MG63 (cell line): ENCODE measurements at places on chromosomes 1 and 21. TPM values are rescaled to one million over a fixed set of nuclear protein-coding genes. Genes with fewer than 3 reads are reported as not detected.
A peak's percentile ranks its signal among the peaks of the same experiment; 100 is the strongest.

DNA sequence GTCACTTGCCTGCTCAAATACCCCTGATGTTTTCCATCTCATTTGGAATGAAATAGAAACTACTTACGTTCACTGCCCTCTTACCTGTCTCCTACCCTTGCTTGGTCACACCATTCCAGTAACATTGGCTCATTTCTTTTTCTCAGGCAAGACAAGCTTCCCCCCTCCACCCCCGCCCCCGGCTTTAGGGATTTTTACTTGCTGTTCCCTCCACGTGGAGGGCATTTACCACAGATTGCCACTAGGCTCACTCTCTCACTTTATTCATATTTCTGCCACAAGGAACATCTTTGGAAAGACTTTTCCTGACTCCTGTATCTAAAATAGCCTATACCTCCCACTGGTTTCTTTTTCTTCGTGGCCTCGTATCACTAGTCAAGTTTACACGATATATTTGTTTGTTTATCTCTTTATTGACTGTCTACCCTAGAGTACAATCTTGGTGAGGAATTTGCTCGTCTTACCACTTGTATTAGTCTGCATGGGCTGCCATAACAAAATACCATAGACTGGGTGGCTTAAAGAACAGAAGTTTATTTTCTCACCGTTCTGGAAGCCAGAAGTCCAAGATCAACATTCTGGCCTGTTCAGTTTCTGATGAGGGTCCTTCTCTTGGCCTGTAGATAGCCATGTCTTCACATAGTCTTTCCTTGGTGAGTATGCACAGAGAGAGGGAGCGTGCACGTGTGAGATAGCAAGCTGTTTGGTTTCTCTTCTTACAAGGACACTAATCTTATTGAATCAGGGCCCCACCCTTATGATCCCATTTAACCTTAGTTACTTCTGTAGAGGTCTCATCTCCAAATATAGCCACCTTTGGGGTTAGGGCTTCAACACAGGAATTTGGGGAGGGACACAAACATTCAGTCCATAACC lies 126.2 kb downstream of the NRDC start:
- no peak for DNase-seq

GRCh38 chr1:64292399-64292798 lies 89.0 kb downstream of the UBE2U start:
- no peak for DNase-seq

DNA sequence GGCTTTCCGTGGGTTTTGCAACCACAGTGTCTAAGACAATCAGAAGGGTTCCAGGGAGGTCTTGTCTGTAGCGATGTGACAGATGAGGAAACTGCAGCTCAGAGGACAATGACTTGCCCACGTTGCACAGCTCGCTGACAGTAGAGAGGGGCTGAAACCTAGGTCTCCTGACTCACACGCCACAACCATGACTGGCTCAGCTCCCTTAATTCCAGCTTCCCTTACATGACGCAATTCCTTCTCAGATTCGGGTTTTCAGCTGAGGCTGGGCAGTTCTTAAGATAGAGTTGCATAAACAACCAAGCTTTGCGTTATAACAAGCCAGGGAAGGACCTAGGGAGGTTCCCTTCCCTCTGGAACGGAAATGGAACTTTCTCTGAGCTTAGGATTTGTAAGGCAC lies 36.3 kb downstream of the DHCR24 start:
- peak; percentile 82 for DNase-seq

GRCh38 chr1:29870621-29871020 lies 634.3 kb downstream of the PTPRU start:
- no peak for DNase-seq

DNA sequence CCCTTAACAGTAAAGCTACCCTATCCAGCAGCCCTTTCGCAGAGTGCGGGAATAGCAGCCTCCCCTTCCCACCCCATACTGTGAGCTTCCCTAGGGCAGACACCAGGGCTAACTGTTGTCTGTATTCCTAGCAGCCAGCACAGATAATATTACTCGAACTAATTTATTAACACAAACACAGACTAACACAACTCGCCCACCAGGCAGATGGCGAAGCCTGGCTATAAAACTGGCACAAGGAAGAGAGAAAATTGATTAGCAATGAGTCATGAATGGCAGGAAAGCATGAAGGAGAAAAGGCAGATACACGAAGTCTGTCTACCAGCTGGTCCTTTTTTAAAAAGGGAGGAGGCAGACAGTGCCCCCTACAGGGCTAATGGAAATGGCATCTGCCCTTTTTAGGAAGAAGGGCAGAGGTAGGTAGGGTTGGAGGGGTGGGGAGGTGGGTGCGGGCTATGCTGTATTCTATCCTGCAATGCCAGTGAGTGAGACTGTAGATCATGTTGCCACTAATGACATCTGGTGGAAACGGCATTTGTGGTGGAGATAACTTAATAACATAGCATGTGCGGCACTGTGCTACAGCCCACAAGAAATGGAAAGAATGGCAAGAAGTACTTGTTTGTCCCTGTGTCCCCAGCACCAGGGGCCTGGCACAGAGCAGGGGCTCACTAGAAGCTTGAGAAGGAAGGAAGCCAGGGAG lies 30.6 kb upstream of the CTPS1 start:
- peak; percentile 84 for DNase-seq

DNA sequence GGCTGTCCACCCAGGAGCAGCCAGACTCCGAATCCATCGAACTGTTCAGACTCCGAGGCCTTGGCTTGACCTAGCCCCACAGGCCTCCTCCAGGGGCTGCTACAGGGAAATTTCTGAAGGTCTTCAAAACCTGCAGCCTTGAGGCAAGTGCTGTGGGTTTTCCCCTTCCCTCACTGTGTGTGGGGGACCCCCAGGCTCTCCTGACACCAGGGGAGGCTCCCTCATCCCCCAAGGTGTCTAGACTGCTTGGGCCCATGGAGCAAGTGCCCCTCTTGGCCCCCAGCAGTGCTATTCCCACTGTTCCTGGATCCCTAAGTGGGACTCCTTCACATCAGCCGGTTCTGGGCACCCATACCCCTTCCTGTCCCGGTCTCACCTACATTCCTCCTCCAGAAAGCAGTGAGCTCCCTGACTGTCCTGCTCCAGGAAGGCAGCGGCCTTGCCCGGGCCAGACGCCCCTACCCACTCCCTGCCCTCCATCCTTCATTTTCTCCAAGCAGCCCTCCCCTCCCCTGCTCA lies 814 bp downstream of the PAQR7 start:
- DNase-seq, result no peak

- DNase-seq, result no peak
These were observed 36.4 kb downstream of the MRAP start for GRCh38 chr21:32334980-32335531.

DNA sequence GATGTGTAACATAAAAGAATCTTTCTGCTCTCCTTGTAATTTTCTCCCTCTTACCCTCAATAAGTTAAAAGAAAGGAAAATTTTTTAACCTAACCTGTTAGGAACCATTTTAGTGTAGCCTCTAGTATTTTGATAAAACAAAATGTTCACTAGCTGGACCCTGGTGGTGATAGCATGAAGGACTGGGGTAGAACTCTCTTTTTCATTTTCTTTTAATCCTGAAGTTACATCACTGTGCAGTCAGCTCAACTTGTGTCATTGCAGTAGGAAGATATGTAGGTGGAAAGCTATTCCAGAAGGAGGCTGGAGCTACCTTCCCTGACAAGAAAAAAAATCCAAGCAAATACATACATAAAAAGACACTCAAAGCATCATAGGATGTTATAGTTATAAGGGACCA lies 39.3 kb downstream of the NFIA start:
- DNase-seq, result no peak

Gene OR2T5
- total RNA-seq, result not detected in 2 replicates

Gene CREB3L4
- total RNA-seq, result 12.8 and 35.3 TPM in 2 replicates

- peak; percentile 85 for DNase-seq
These were observed 70.6 kb downstream of the CLSTN1 start for GRCh38 chr1:9753121-9753531.

Gene TMEM79
- total RNA-seq, result 2.4 and 5.8 TPM in 2 replicates

Gene CAMK2N1
- 20.5 and 31.6 TPM in 2 replicates for total RNA-seq
